T47D (cell line): ENCODE measurements at places on chromosomes 11 and 22.
A peak's percentile ranks its signal among the peaks of the same experiment; 100 is the strongest.

DNA sequence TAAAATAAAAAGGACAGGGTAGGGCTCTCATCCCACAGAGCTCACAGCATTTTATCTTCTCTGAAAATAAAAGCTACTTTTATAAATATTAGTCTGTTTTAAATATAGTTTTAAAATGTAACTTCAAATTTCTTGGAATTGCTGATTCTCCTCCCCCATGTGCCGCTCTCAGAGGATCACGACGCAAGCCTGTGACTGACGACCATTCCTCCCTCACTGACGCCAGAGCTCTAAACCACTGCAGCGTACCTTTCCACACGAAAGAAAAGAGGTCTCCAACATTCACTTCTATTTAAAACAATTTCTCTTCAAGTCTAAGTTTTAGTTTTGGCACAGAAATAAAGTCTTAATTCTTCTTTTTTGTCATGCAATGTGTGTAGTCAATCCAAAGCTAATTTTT, 9.3 kb downstream of the TOLLIP start:
- DNase-seq = no peak

DNA sequence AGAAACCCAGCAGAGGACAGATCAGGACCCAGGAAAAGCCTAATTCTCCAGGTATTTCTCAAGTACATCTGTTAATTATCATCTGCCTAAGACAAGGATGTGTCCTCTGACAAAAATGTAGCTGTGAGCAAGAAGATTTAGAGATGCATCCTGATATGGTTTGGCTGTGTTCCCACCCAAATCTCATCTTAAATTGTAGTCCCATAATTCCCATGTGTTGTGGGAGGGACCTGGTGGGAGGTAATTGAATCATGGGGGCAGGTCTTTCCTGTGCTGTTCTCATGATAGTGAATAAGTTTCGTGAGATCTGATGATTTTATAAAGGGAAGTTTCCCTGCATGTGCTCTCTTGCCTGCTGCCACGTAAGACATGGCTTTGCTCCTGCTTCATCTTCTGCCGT, 381.8 kb downstream of the BUD13 start:
- no peak for DNase-seq

- no peak for DNase-seq
Observed at GRCh38 chr11:95650276-95650675, 139.3 kb downstream of the FAM76B start.

DNA sequence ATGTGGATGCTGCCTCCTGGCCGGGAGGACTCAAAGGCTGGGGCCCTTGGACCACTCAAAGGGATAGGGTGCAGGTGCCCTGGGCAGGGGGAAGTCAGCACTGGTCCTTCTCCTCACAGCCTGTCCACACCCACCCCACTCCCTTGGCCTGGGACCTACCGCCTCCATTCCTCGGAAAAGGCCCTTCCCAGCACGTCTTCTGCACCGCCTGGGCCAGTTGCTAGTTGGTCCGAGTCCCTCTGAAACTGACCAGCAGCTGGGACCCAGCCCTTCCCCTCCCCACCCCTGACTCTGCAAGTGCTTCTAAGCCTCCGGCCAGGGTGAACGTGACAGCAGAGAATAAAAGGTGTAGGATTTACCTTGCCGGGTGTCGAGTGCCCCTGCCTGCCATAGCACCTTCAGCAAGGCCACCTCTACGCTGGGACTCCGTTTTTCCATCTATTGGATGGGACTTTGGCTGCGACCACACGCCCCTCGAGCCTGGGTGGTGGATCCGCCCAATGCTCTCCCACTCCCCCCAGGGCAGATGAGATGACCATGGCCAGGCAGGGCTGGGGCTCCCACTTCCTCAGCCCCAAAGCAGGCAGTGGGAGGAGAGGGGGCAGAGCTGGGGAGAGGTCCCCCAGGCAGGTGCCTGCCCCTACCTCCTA, 37.3 kb downstream of the OSBPL5 start:
- DNase-seq = no peak

- no peak for DNase-seq
Observed at GRCh38 chr11:60498853-60499252, 6.3 kb downstream of the MS4A12 start.

DNA sequence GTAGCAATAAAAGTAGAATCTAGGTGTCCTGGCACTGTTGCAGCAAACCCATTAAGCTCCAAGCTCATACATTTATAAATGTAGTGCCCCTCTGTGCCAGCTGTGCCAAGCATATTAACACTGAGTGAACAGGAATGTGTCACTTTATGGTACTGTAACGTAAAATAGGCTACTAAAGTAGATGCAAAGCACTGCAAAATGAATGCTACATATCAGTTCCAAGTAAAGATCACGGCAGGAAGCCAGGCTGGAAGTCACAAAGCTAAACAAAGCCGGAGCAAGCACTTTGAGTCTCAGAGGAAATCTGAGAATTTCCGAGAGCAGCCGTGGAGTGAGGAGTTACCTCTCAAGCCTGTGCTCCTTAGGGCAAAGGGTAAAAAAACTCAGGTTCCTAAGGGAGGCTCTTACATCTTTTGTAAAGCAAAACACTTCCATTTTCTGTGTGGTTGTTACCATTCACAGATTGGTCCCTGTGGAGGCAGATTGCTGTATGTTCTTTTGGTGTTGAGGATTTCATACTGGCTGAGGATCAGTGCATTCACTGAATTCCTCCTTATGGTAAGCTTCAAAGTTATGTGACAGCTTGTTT, 85.7 kb downstream of the WNT11 start:
- DNase-seq = no peak

DNA sequence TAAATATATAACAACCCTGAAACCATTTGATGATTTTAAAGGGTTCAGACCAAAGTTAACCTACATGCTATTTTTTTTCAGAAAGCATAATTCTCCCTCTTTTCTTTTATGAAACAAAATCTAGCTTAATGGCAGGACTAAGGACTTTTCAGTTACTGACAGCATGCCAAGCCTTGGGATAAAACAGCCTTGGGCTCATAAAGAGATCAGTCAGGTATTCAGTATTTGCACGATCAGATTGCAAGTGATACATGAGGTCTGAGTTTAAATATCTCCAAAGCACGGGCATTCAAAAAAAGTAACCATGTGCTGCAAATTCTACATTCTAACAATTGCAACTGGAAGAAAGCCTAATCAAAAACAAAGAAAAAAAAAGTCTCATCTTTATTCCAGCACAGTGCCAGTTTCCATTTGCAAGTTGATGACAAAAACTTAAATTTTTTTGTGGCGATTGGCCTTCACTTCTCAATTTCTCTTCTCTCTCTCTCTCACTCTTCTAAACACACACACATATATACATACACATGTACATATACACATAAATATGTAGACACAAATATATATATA, 60.1 kb downstream of the CTSC start:
- no peak for DNase-seq

DNA sequence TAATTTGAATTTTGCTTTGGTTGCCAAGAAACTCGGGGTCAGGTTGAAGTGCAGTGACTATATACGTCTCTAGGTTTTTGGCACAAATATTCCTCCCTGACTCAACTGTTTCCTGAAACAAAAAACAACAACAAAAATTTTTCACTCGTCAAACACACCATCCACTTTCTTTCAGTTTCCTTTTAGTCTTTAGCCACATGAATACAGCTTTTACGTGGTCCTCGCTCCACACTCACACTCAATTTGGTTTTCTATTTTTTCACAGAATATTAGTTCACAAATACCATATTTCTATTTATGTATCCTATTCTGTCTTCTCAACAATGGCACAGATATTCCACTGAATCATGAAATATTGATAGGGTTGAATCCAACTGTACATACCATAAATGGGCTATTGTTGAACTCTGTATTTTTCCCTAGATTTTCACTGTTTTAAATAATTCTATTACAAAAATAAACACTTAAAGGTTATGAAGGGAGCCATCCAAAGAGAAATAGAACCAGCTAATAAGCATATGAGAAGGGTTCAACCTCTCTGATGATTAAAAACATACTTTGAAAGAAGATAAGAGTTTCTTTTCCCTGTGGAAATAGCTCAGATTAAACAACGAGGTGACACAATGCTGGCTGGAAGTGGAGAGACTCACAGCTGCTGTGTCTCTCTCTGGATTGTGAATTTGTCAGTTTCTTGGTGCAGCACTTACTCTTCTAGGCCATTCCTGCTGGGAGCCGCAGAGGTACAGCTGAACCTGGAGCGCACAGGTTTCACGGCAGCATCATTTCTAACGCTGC, 5.1 kb upstream of the FBLN1 start:
- no peak for DNase-seq

DNA sequence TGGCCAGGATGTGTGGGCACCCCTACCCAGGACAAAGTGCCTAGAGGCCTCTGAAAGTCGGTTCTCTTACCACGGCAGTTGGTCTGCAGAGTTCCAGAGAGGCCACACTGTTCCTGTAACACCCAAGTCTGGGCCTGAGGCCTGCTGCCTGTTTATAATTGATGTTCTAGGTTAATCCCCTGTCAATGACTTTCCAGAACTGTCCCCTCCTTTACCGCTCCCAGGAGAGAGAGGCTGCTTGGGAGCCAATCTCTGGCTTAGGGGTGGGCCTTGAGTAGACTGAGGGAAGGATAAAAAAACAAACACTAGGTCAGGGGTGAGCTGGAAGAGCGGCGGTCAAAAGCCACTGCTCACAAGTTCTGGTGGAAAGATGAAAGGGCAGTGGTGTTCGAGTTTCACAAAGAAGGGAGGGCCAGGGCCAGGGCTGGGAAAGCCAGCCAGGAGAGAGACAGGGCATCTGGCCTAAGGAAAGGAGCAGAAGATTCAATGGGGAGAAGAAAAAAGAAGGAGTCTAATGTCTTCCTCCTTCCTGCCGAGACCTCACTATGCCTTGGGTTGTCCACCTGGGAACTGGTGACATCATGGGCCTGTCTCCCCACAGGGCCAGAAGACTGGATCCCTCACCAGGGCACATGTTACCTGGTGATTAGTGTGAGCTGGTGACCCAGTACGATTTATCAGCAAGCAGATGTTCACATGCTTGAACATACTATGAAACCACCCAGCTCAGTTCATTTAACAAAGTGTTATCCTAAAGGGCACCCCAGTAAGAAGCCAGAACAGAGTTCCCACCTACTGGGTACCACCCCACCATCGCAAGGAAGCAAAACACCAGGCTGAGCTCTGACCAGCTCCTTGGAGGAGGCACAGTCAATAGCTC, 50.2 kb downstream of the PC start:
- no peak for DNase-seq

- no peak for DNase-seq
Observed at GRCh38 chr11:96622026-96622634, 232.3 kb downstream of the JRKL start.

DNA sequence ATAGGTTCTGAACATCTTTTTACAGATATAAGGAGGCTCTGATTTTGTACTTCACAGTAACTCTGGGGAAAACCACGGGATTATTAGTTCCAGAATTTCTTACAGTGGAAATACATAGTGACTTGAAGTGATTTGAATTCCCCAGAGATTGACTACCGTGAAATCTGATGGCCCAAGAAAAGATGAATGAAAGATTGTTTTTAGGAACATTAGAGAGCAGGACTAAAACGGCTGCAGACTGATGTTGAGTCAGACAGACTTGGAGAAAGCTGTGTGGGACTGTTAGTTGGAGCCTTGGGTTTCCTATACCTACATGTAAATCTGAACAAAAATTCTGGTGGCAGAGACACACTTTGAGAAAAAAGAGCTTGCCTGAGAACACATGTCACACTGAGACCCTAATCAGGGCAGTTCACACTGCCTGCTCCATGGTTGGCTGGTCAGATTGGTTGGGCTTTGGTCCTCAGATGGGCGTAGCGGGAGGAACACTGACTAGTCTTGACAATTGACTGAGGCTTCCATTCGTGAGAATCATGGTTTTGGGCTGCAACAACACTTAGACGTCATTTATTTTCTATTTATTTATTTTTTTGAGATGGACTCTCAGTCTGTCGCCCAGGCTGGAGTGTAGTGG, 6.8 kb downstream of the PPP6R3 start:
- DNase-seq = no peak

- no peak for DNase-seq
Observed at GRCh38 chr11:45605051-45605450, 60.4 kb downstream of the CHST1 start.

- no peak for DNase-seq
Observed at GRCh38 chr11:297586-298405, 1.5 kb downstream of the IFITM5 start.

GRCh38 chr11:134659882-134660281, 247.8 kb upstream of the B3GAT1 start:
- no peak for DNase-seq

DNA sequence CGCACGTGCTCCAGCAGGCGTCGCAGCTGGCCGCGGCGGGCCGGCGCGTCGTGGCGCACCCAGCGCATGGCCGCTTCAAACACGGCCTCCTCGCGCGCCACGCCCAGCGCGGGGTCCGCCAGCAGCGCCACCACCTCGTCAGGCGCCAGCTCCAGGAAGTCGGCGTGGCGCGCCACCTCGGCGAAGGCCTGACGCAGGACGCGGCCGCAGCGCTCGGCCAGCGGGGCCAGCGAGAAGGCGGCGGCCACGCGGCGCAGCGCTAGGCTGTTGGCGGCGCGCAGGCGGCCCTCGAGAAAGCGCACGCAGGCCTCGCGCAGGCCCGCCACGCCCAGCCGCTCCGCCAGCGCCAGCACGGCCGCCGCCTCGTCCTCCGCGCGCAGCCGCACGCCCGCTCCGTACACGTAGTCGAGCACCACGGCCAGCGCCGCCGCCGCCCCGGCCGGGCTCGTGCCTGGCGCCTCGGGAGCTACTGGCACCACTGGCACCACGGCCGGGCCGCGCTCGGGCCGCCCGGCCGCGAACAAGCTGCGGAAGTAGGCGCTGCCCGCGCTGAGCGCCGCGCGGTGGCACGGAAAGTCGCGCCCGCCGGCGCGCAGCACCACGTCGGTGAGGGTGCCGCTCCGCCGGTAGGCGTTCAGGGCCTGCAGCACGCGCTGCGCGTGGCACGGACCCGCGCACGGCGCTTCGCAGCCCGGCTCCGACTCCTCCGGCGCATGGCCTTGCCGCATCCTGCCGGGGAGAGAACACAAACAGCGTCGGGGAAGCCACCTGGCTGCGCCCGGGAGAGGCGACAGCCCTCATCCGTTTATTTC, 2.9 kb downstream of the KLHL35 start:
- DNase-seq = peak; percentile 96

DNA sequence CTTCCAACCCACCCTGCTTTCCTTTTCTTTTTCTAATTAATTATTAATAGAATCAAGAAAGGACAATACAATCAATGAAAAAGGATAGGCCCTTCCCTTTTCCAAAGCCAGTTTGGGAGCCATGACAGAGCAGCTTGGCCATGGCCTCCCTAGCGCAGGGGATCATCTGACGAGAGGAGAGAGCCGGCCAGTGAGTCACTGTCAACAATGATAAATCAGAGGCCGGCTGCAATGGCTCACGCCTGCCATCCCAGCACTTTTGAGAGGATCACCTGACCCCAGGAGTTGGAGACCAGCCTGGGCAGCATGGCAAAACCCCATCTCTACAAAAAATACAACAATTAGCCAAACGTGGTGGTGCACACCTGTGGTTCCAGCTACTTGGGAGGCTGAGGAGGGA, 27.5 kb upstream of the KRTAP5-7 start:
- DNase-seq = no peak
